KBM-7 (cell line): ENCODE measurements at places on chromosomes 12 and 14.

DNA sequence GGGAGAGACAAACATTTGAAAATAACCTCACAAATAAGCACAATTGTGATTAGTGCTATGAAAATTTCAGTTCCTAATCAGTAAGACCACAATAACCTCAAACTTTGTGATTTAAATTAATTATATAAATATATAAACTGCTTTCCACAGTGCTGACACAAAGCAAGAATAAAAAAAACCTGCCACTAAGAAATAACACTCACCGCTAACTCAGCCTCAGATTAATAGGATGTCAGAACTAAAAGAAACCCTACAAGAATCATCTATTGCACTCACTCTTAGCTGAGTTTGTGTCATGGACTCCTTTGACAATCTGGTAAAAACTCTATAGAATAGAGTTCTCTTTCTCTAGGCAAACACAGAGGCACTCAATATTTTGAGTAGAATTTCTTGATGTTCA lies 68.4 kb downstream of the SLC41A2 start:
- no peak for DNase-seq

GRCh38 chr12:21337959-21338744 lies 3.4 kb upstream of the SLCO1A2 start:
- DNase-seq, result no peak

- DNase-seq, result no peak
These were observed 140.9 kb downstream of the TBX5 start for GRCh38 chr12:114265036-114265435.

DNA sequence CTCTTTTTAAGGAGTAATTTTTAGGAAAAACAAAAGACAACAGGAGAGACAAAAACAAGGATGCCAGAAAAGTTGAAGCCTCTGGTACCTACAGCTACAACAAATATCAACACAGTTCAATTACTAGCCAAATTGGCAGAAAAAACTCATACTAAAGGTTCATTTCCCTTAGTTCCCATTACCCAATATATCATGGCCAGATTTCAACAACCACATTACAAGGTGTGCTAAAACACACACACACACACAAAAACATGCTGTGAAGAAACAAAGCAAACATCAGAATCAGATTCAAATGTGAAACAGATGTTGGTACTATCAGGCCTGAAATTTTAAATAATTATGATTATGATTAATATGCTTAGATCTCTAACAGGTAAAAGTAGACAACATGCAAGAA lies 272.7 kb upstream of the CLEC14A start:
- DNase-seq, result no peak

DNA sequence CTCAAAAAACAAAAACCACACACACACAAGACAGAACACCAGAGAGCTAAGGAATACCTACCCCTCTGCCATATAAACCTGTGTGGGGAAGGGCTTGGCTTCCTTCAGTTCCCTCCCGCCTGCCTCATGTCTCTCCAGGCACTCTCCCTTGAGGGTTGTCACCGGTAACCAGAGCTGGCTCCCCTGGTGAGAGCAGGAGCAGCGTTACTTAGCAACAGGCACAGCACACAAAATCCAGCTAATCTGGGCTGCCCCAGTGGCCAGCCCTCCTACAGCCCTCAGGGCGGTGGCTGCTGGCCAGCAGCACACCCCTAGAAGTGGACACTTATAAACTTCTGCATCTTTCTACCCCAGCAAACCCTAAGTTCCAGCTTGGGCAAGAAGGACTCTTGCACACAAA lies 21.6 kb upstream of the NR4A1 start:
- peak; percentile 45 for DNase-seq
